ENCODE measurements at places on chromosomes 11 and 22. TPM values are rescaled to one million over a fixed set of nuclear protein-coding genes. Genes with fewer than 3 reads are reported as not detected.

DNA sequence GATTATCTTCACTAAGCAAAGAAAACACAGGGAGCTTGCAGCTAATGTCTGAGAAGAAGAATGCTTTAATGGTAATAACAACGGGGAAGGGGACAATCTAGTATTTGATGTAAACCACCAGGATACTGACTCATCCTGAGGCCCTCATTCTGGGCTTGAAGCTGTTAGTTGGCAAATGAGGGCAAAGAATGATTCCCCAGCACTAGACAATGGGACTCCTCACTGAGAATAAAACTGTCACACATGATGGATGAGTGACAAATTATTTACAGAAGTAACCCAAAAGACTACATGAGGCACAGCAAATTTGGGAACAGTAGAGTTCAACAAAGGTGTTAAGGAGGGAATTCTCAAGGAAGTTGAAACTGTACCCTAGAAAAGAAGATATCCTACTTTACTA is 76.3 kb downstream of the FAM168A start:
- no peak for DNase-seq
- no peak overlapping the region for H3K4me3 ChIP-seq
- no peaks in the 10 kb centered on the region for H3K36me3 ChIP-seq
- H3K4me1 ChIP-seq = peaks cover 20% of the 10 kb centered on the region
- H3K27ac ChIP-seq = no peak overlapping the region

The TRPM5 gene
- total RNA-seq = not detected

DNA sequence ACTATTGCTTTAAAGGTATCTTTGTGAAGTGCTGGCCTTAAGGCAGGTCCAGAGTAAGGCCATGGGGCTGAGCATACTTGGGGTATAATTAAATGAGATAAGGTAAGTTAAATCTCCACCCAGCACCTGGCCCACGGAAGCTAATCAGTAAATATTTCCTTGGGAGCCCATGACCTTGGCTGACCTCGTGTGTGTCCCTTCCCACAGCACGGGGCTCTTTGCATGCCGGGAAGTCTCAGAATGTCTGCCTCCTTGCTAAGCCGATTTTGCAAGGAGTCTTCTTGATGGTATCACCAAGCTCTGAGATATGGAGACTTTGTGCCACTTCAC is 46.5 kb downstream of the ADM start:
- H3K4me1 ChIP-seq = peaks cover 29% of the 10 kb centered on the region
- peak overlapping the region; percentile 97 for H3K27ac ChIP-seq
- no peak overlapping the region for H3K4me3 ChIP-seq
- DNase-seq = no peak
- H3K27me3 ChIP-seq = no peaks in the 10 kb centered on the region
- H3K36me3 ChIP-seq = no peaks in the 10 kb centered on the region

The WNT11 gene
- total RNA-seq = 24.5 TPM

GRCh38 chr22:47816121-47816862 is 1053.8 kb downstream of the TBC1D22A start:
- DNase-seq = no peak
- H3K27me3 ChIP-seq = peaks cover 12% of the 10 kb centered on the region
- no peak overlapping the region for H3K4me3 ChIP-seq
- H3K27ac ChIP-seq = no peak overlapping the region

- peaks cover 66% of the 10 kb centered on the region for H3K4me1 ChIP-seq
- no peak for DNase-seq
- H3K4me3 ChIP-seq = no peak overlapping the region
- H3K27me3 ChIP-seq = no peaks in the 10 kb centered on the region
- no peaks in the 10 kb centered on the region for H3K36me3 ChIP-seq
Observed at GRCh38 chr11:10898003-10898762, 40.3 kb upstream of the ZBED5 start.

The DYNC2H1 gene
- total RNA-seq = 7.2 TPM

GRCh38 chr11:11586465-11586864 is 35.3 kb downstream of the GALNT18 start:
- peaks cover 3% of the 10 kb centered on the region for H3K27me3 ChIP-seq
- H3K4me3 ChIP-seq = no peak overlapping the region

DNA sequence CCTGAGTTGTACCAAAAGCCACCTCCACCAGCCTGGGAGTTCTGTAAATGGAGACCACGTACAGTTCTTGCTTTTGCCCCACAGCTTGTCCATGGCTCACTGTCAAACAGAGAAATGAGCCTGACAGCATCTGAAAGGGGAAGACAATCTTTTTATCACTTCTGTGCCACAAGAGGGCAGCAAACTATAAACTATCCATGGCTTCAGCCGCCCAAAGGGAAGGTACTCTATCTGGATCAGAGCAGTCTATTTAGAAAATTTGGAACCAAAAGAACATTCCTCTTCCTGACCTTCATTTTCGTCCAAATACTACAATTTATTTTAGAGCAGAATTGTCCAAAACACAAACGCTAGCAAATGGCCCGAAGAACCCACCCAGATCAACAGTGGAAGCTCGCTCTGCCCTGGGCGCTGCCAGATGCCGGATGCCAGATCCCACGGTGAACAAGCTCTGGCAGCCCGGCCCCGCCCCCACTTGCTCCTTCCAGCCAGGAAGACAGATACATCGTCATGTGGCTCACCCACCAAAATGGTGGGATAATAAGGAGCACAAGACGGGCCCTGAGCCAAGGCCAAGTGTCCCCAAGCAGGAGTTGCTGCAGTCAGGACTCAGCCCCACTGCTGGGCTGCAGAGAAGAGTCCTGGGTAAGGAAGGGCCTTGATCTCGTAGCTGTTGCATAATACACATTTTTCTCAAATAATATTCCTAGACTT is 23.9 kb upstream of the SCGB1A1 start:
- no peak for DNase-seq
- no peaks in the 10 kb centered on the region for H3K27me3 ChIP-seq
- no peaks in the 10 kb centered on the region for H3K36me3 ChIP-seq
- H3K27ac ChIP-seq = peak overlapping the region; percentile 87

The NXPE4 gene
- not detected for total RNA-seq

The OR4D5 gene
- total RNA-seq = not detected

The CCDC188 gene
- 0.36 TPM for total RNA-seq

The BDNF gene
- 4.4 TPM for total RNA-seq

- no peak for DNase-seq
- no peak overlapping the region for H3K4me3 ChIP-seq
- no peak overlapping the region for H3K27ac ChIP-seq
- peaks cover 3% of the 10 kb centered on the region for H3K36me3 ChIP-seq
- no peaks in the 10 kb centered on the region for H3K4me1 ChIP-seq
Observed at GRCh38 chr11:34823197-34823596, 93.0 kb downstream of the APIP start.

The FAM83F gene
- total RNA-seq = 0.22 TPM

Measured in chondrocyte (in vitro differentiated cells).